ENCODE measurements at places on chromosomes 6 and 20.

- DNase-seq: no peak
Observed at GRCh38 chr20:58084966-58085365, 143.5 kb downstream of the ANKRD60 start.

DNA sequence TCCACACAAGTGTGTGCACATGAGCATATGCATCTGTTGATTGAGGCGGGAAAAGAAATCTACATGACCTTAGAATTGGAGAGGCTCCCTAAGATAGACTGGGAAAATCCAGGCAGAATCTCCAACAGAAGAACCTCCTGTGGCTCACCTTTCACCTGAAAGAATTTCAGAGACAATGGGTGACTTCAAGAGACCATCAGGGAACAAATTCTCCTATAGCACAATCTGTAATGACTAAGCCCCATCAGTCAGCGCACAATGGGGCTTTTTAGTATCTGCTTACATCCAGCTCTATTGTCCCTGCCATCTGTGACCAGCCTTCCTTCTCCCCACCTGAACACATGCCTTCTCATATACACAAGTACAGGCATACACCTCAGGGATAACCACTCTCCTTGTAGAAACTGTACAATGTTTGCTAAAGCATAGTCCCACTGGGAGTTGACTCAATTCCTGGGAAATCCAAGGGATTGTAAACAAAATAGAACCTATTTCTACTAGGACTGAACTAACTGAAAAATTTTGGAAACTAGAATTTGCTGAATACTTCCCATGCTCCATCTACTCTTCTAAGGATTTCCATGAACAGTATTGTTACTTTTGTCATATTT is 150.8 kb upstream of the STXBP5 start:
- no peak for DNase-seq

DNA sequence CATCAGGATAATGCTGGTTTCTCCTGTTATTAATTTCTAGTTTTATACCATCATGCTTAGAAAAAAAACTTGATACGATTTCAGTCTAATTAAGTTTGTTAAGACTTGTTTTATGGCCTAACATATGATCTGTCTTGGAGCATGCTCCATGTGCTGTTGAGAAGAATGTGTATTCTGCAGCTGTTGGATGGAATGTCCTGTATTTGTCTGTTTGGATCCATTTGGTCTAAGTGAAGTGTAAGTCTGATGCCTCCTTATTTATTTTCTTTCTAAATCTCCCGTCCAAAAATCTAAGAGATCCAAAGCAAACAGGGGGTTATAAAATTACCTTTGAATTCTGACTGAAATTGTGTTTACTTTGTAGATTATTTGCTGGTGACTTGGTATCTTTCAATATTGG is 30.0 kb upstream of the PRND start:
- no peak for DNase-seq

DNA sequence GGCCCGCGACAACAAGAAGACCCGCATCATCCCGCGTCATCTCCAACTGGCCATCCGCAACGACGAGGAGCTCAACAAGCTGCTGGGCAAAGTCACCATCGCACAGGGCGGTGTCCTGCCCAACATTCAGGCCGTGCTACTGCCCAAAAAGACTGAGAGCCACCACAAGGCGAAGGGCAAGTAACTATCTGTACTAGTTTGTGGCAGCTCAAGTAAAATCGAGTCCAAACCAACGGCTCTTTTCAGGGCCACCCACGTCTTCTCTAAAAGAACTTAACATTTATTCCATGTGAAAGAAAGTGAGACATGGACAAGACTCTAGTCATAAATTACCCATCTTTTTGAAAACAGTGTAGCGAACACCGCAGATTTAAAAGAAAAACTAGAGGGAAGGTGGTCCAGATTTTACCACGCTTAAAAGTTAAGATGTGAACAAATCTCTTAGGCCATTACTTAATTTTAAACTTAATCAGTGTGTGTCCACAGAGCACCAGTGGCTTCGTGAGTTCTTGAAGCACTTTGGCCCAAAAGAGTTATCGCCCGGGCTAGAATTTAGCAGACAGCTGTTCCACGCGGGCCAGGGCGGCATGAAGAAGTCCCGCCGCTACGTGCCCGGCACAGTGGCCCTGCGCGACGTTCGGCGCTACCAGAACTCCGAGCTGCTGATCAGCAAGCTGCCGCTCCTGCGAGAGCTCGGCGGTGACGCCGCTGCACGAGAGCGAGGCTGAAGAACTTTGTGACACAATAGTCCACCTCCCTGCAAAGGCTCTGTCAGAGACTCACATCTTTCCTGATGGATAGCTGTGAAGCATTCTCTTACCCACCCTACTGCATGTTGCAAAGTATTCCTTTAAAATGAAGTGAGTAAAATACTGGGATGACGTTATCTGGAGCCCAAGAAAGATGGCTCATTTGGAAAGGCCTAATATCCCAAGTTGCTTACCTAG is 113.9 kb upstream of the PRSS16 start:
- DNase-seq: peak; percentile 83

- no peak for DNase-seq
Observed at GRCh38 chr6:125793863-125794262, 3.1 kb downstream of the NCOA7 start.

Measured in stimulated activated CD4-positive, alpha-beta T cell treated with anti-CD3 and anti-CD28 coated beads, Interleukin-15, amount 100 ng/mL, for 48 hours (primary cell).